ENCODE measurements at places on chromosomes 4 and X.

DNA sequence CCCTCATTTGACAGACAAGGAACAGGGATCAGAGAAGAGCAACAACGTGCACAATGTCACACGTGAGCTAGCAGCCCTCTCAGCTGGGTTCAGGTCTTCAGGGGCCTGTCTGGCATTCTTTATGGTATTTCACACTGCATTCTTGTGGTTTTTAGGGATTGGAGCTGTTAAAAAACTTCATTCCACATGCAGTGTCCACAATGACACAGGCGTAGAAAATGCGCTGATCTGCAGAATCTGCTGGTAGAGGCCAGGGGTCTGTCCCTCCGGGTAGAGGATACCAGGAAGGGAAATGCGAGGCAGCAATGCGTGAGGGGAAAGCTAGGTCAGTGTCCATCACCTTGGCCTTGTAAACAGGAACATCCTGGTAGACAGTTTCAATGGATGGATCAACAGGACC is 36.6 kb downstream of the MAP7D3 start:
- no peak for DNase-seq

DNA sequence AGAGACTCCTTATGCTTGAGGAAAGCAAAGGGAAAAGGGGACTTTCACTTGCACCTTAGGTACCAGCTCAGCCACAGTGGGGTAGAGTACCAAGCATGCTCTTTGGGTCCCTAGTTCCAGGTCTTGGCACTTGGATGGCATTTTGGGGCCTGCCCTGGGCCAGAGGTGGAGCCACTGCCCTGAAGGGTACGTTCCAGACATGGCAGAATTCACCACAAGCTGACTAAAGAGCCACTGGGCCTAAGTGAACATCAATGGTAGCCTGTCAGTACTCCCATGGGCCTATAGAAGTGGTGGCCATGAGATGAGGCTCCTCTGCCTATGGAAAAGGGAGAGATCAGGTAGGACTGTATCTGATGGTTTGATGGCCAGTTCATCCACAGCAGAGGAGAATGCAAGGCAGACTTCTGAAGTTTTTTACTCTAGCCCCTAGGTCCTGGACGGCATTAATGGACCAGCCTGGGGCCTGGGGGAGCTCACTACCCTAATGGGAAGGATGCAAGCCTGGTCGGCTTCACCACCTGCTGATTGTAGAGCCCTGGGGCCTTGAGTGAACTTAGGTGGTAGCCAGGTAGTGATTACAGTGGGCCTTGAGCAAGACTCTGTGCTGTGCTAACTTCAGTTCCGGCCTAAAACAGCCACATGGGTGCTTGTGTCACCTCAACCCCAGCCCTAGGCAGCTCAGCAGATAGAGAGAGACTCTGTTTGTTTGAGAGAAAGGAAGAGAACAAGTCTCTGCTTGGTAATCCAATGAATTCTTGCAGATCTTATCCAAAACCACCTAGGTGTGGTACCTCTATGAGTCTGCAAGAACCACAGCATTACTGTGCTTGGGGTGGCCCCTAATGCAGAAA is 19.8 kb upstream of the HSFX4 start:
- DNase-seq, result no peak

- peak; percentile 29 for DNase-seq
Measured at GRCh38 chr4:80336582-80336981, 1.1 kb downstream of the CFAP299 start.

GRCh38 chrX:30521440-30522182 is 56.0 kb downstream of the TASL start:
- no peak for DNase-seq

- DNase-seq, result no peak
Measured at GRCh38 chr4:42750856-42751255, 94.0 kb upstream of the ATP8A1 start.

- DNase-seq, result no peak
Measured at GRCh38 chr4:59068722-59069418, 1958.7 kb upstream of the IGFBP7 start.

- DNase-seq, result no peak
Measured at GRCh38 chr4:80187677-80188076, 9.6 kb upstream of the PRDM8 start.

GRCh38 chr4:41015016-41015675 is 199.2 kb downstream of the APBB2 start:
- no peak for DNase-seq

GRCh38 chr4:49000806-49001205 is 14.7 kb downstream of the CWH43 start:
- DNase-seq, result no peak

GRCh38 chrX:136452614-136453013 is 35.1 kb upstream of the BRS3 start:
- no peak for DNase-seq

- no peak for DNase-seq
Measured at GRCh38 chrX:129875669-129876068, 30.3 kb upstream of the UTP14A start.

GRCh38 chr4:188665491-188666457 is 526.5 kb downstream of the TRIML1 start:
- DNase-seq, result no peak

DNA sequence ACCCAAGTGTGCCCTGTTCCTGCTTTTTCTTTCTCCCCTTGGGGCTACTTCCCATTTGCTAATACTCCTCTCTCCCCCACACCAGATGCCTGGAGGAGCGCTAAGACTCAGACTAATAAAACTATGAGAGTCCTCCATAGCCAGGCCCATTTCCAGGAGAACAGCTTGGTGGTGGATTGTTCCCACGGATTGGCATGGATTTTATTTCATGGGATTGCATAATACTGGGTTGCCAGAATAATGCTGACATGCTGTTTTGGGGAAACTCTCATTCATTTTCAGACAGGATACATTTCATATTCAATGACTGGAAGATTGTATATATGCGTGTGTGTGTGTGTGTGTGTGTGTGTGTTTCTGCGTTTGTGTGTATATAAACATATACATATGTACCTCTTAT is 447.5 kb upstream of the PITX2 start:
- DNase-seq, result no peak

- DNase-seq, result no peak
Measured at GRCh38 chr4:149005191-149005590, 563.0 kb upstream of the NR3C2 start.

- DNase-seq, result peak; percentile 69
Measured at GRCh38 chrX:153953342-153953830, 8.9 kb upstream of the RENBP start.

GRCh38 chrX:6225288-6225910 is 3.3 kb downstream of the NLGN4X start:
- no peak for DNase-seq

DNA sequence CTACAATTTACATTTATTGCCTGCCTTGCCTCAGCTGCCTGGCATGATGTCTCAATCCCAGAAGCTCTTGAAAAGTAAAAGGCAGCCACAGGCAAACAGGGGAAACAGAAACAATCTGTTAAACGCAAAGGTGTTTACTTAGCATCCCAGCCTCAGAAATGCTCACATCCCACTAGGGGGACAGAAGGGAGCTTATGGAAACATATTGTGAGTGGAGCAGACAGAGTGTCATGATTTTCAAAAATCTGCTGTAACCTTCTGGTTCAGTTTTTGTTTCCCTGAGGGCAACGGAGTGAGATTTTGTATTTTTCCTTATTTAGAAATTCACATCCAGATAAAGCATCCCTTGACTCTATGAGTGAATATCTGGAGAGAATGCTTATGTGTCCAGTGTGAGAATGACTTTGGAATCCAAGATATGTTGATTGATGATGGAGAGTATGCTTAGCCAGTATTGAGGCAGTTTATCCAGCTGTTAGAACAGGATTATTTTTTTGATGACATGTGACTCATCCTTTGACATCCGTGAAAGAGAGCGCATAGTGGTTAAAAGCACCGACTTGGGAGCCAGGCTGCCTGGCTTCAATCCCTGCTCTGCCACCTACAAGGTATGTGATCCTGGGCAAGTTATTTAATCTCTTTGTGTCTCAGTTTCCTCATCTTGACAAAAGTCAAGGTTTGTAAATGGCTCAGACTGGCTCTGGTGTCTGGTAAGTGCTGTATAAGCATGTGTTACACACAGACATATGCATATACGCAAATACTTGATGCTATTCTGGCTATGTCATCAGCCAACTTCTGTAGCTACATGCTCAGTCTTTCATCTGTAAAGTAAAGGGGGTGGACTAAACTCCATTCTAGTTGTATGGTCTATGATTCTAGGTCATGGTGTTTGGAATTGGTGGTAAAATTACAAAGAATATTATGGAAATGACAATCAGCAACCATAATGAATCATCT is 381.2 kb downstream of the RAPGEF2 start:
- DNase-seq, result no peak

GRCh38 chr4:175330652-175331051 is 412.5 kb downstream of the ADAM29 start:
- DNase-seq, result peak; percentile 1

GRCh38 chr4:90219822-90220221 is 92.6 kb downstream of the CCSER1 start:
- DNase-seq, result no peak

DNA sequence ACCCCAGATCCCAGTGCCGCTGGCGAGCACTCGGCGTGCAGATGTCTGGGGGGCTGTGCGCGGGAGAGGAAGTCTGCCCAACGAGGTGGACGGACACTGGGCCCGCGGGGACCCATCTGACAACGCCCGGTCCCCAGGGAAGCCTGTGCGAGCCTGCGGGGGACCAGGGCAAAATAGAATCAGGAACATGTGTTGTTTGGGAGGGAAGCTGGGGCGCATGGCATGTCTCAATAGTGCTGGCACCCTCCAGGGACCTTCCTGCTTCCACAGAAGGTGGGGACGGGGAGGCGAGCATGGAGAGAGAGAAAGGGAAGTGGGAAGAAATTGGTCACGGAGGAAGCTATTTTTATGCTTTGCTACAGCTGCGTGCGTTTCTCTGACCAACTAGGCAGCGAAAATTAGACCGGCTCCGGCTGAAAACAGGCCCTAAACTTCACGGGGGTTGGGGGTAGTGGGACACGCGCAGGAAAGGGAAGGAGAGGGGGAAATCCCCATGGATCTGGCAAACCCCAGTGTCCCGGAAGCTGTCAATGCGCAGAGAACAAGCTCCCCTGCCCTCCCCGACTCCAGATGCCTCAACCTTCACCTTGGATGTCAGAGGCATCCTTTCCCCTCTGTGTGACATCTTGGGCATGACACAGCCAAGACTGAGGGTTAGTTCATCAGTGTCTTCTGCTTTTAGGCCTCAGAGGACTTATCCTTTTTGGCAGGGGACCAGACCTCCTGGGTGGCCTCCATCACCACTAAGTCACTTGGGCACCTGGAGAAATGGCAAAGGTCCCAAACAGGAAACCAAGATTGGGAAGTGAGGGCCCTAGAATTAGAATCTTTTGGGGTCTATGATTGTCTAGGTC is 169.8 kb upstream of the BCOR start:
- peak; percentile 20 for DNase-seq

GRCh38 chrX:17635231-17635630 is 102.1 kb upstream of the SCML1 start:
- DNase-seq, result no peak

GRCh38 chrX:150363561-150364346 is 637 bp downstream of the MAMLD1 start:
- DNase-seq, result peak; percentile 13

- no peak for DNase-seq
Measured at GRCh38 chr4:38949411-38950051, 81.9 kb downstream of the FAM114A1 start.

DNA sequence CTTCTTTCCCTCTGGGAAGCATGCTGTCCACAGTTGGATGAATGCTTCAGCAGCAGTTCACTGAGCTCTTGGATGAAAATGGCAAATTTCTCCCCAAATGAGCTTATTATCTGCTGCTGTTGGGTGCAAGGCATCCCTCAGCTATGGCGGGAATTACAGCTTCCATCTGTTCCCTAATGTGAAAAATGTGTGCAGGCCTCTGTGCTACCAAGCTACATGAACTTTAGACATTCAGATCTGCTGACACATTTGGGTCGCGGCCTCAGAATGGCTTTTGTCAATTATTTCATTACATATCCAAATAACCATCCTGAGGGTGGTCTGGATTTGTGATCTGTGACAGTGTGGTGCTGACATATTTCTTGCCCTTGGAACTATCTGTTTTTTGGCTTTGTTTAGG is 119.5 kb upstream of the SCML1 start:
- no peak for DNase-seq

DNA sequence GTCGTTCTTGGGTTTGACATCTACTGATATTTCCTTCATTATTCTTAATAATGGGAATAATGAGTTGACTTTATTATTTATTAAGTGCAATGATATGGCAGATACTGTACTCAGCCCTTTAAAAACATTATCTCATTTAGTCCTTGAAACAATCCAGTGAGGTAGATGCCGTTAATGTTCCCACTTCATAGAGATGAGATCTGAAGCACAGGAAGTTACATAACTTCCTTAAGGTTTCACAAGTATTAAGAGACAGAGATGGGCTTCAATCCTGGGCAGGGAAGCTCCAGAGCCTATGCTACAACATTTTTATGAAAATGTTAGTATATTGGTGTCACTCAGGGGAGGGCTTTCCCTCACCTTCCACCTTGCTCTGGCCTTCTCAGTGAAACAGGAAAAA is 9.7 kb upstream of the KLHL13 start:
- peak; percentile 16 for DNase-seq

GRCh38 chr4:16264798-16265197 is 38.5 kb upstream of the TAPT1 start:
- DNase-seq, result peak; percentile 81

DNA sequence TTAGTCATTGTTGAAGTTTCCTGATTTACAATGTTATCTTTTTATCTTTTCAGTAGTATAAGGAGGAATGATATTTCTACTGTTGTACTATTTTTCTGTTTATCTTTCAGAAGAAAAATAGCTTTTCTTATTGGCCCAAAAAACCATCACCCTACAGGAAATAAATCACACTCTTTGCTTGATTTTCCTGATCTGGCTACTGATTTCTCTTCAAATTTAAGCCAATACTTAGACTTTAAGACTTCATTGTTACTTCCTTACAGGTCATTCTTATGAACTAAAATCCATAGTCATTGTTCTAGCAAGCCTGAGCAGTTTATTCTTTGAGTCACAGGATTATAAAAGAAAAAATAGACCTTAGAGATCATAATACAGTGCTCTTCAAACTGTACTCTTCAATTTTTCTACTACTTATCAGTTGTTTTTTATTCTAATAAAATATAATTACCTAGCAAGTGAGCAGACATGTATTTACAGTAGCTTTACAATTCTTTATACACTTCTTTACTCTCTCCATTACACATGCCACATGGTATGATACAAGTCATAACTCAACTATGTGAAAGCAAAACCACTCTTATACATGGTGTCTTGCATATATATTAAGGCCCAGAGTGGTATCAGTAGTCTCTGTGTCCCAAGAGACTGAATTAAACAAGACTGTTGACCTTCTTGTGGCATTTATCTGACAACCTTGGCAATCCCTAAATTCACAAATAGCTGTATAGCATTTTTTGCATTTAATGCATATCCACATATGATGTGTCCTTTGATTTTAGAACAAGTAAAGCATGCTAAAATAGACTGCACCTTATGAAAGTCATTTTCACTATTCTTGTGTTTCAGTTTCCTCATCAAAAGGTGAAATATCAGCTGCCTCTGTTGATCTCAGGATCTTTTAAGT is 47.9 kb downstream of the TET2 start:
- no peak for DNase-seq

GRCh38 chrX:13168269-13168668 is 123.8 kb upstream of the FAM9C start:
- DNase-seq, result no peak

All from hematopoietic multipotent progenitor cell treated with erythropoietin and hydrocortisone succinate and interleukin-3 and kit ligand, for 6 days (in vitro differentiated cells).